ENCODE measurements at places on chromosomes 5 and 9.

DNA sequence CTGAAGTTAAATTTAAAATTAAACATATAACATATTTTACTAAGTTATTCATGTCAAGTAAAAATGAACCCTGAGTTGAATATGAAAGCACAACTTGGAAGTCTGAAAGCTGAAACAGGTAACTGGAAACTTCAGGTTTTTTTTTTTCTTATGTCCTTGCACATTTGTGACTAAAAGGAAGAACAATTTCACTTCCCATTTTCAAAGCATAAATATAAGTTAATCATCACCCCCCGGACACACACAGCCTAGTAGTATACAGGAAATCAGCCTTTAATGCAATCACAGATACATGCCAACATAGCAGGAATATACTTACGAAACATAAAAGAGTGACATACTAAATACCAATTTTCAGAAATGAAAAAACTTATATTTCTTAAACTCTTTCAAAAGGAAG, 225.9 kb downstream of the RFX3 start:
- DNase-seq: no peak

DNA sequence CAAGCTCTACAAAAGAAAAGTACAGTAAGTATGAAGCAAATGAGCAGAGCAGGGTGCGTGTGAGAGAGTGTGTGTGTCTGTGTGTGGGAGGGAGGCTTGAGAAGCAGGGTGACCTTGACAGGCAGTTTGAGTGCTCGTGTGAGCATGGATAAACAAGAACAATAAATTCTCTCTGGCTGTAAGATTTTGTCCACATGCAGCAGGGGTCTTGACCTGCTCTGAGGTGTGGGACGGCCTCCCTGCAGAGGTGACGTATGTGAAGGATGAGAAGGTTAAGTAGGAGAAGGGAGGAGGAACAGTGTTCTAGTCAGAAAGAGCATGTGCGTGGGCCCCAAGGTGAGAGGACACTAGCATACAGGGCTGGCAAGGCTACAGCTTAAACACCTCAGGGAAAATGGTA, 49.0 kb downstream of the SPTLC1 start:
- DNase-seq: no peak

- DNase-seq: no peak
Measured at GRCh38 chr5:133996683-133997252, 8.0 kb downstream of the VDAC1 start.

- DNase-seq: no peak
Measured at GRCh38 chr5:95261437-95262175, 23.3 kb downstream of the MCTP1 start.

GRCh38 chr9:93468763-93469456, 15.5 kb upstream of the FAM120AOS start:
- no peak for DNase-seq

DNA sequence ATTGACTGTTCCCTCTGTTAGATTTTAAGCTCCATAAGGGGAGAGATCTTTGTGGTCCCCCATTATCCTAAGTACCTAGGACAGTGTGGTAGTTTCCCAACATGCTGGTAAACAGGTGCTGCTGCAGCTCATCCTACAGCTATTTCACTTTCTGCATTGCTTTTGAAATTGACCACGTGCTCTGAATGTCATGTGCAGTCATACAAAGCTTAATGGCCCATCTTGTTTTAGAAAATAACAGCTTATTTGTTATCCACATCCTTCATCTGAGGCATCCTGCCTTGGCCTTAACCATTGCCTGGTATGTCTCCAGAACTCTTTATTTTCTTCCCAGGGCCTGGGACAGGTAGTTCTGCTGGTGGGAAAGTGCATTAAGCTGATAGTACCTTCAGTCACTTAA, 14.7 kb downstream of the PIK3R1 start:
- no peak for DNase-seq

Data from activated naive CD4-positive, alpha-beta T cell (primary cell).